ENCODE measurements at places on chromosomes 1 and 21.
A peak's percentile ranks its signal among the peaks of the same experiment; 100 is the strongest.

DNA sequence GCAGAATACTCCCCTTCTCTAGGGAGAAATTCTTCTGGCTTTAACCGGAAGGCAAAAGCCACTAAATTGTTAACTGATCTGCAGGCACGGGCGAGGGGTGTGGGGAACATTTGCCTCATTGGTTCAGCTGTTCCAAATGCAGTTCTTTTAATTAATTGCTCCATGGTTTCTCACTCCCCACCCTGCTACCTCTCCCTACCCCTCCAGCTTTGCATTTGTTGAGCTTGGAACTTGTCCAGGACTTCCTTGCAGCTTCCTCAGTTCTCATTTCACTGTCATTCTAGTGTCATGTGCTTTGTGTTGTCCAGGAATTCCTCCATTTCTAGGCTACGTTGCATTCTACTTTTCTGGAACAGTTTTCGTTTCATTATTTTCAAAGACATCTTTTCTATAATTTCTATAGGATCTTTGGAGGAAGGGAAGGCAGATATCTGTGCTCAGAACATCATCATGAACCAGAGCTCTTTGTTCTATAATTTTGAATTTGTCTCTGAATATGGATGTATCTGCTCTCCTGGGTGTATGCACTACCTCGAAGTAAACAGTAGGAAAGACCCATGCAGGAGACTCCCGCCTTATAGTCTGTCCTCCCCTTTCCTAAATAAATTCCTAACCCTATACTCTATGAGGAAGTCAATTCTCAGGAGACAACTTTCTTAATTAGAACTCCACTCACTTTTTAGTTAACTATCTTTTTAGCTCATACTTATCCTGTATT is 132.4 kb upstream of the LMO4 start:
- no peak for DNase-seq

DNA sequence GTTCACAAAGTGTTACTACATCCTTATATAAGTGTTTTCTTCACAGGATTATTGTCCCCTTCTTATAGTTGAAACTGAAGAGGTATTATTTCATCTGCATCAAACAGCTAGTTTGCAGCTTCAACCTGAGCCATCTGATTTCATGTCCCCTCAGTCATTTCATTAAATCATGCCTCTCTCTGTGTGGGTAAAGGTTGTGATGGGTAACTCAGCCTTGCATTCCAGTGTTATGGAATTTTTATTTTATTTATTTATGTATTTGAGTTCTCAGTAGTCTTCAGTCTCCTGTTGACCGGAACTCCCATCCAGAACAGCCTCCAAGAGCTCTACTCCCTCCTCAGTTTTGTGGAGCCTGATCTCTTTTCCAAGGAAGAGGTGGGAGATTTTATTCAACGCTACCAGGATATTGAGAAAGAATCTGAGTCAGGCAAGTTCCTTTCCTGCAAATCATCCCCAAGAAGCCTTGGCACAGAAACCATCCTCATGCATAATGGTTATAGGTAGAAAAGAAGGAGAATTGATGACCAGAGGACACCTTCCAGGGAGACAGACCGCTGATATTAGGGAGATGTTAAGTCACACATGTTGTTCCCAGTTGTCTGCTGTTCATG is 21.8 kb downstream of the CHD1L start:
- DNase-seq: peak; percentile 82

GRCh38 chr1:238152119-238152518 is 261.4 kb upstream of the ZP4 start:
- no peak for DNase-seq

DNA sequence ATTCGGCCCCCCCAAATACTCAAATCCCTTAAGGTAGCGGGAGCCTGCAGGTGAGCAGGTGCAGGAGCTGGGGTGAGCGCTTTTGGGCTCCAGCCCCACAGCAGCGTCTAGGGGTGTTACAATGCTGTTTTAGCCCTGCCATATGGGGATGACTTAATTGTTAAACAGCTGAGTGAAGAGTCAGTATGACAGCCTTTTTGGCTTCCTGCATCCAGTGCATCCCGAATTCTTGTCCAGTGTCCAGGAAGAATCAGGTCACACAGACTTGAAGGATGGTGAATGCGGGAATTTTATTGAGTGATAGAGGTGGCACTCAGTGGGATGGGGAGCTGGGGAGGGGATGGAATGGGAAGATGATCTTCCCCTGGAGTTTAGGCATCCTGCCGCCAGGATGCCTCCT is 30.4 kb upstream of the HHAT start:
- no peak for DNase-seq

GRCh38 chr1:101101360-101101759 is 75.8 kb upstream of the DPH5 start:
- peak; percentile 40 for DNase-seq

DNA sequence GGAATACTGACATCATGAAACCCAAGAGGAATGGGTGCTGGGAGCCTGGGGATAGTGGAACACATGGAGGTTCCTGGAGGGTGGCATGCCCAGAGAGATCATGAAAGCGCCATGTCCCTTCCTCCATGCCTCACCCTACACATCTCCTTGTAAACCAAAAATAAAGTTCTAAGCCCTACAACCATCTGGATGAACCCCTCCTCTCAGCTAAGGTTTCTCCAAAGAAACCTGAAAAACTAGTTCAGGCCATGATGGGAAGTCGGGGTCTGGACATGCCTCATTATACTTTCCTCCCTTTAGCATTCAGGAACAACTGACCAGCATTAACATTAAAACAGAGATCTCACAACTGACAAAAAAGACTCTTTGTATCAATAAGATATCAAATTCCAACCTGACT is 68.5 kb downstream of the ACBD6 start:
- DNase-seq: no peak

DNA sequence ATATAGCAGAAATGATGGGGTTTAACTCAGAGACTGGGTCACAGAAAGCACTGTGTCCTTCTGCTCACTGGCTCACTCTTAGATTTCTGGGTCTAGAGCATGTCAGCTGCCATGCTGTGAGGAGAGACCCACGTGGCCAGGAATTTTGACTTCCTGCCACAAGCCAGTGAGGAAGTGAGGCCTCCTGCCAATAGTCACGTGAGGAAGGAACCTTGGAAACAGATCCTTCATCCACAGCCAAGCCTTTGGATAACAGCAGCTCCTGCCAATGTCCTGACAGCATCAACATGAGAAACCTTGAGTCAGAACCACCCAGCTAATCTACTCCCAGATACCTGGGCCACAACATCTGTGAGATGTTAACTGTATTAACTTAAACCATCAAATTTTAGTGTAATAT is 114.5 kb upstream of the PLPPR5 start:
- DNase-seq: peak; percentile 19

DNA sequence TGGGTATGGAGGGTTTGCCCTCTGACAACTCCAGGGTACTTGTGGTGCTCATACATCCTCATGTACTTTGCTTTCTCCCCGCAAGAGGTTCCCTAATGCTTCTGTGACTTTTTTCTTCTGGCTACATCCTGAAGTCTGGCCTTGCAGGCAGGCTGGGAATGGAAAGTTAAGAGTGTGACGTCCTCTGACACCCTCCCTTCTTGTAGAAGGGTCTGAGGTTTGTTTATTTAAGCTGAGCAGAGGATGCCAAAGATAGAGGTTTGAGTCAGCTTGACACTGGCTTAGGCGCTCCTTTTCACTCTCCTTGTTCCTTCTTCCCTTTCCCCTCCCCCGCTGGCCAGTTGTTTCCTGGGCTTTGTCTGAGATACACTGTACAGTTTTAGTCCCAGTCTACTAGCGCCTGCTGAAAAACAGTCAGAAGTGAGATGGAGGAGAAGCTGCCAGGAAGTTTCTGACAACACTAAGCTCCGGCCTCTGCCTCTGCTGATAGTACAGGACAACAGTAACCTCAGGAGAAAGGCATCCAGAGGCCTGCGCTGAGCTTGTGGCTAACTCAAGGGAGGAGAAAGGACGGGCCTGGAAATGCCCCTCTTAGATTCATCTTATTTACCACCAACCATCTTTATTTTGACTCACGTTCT is at the start of gene MACF1:
TSS of gene MACF1 (plus strand) at position 255 of the 641 bp plus-strand sequence. CDS start at position 583, 328 bp downstream.
- peak; percentile 97 for DNase-seq

DNA sequence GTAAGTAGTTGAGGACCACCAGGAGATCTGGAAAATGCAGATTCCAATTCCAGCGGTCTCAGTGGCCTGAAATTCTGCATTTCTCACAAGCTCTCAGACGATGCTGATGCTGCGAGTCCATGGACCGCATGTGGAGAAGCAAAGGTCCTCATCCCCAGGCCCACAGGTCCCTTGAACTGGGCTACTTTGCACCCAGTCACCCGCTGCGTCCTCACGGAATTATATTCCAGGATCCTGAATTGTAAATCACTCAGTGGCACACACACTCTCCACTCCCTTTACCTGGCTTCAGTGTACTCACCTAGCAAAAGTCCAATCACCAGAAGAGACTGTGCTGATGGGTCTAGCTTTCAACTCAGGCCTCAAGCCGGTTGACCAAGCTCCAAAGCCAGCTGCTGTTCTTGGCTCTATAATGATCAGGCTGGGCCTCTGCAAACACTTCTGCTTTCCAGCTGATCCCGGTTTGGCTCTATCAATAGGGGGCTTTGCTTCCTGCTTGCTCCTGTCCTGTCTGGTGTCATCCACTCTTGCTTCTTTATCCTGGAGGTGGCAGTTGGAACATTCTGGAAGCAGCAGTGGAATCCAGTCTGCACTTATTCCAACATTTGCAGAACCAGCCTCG is 904 bp upstream of the RPL22 start:
- DNase-seq: no peak

- peak; percentile 39 for DNase-seq
Observed at GRCh38 chr1:243628476-243628907, 221.6 kb downstream of the AKT3 start.

DNA sequence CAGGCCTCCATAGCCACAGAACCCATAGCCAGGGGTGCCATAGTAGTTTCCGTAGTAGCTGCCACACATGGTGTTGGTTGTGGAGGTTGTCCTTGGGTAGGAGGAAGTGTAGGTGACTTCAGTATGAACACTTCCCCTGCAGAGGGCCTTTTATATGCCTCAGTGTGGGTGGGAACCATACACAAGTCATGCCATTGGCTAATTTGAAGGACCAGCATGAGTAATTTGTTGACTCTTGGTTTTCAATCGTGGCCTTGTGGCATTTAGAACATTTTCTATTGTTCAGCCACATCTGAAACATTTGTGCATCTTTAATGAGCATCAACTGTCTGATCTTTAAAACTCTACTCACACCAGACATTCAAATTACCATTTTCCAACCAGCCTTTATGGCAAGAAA is at the start of gene KRTAP6-1:
TSS of gene KRTAP6-1 (minus strand) at position 95 of the 400 bp plus-strand sequence. CDS start at position 69, 26 bp downstream.
- no peak for DNase-seq

DNA sequence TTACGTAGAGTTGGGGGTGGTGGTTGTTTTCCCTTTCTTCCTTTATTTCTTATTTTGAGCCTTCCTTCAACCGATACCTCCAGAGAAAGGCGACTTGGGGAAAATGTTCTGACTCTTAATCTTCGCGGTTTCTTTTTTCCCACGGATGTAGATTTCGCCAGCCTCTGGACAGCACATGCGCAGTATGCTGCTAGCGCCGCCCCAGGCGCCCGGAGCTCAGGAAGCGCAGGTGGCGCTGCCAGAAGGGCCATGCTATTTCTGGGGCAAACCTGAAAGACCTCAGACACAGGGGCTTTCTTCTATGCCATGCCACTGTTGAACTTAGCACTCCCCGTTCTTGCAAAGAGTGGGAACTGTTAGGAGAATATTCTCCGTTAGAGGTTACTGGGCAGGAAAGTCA is 392.1 kb downstream of the KIF26B start:
- no peak for DNase-seq

DNA sequence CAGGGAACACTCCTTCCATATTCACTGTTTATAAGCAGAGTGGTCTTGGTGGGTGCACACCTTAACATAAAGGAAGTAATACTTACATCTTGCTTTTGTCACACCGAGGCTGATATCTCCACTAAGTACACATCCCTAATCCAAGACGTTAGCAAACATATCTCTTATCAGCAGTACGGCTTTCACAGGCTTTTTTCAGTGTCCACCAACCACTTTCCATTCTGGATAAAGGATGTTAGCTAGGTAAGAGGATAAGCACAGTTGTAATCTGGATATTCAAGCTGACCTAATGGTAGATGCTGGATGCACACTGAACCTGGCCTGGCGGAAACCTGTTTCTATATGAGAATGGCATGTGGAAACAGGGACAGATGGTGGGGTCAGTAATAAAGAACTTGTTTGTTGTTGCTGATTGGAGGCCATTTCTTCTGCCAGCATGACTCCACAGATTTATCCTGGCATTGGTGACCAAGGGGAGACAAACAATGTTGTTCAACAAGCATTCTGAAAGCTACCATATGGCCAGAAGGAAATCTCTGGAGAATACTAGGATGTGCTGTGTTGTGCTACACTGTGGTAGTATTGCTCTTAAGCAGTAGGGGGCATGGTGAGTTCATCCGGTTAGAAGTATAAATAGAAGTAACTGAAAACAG is 416.4 kb downstream of the PTBP2 start:
- DNase-seq: peak; percentile 86

DNA sequence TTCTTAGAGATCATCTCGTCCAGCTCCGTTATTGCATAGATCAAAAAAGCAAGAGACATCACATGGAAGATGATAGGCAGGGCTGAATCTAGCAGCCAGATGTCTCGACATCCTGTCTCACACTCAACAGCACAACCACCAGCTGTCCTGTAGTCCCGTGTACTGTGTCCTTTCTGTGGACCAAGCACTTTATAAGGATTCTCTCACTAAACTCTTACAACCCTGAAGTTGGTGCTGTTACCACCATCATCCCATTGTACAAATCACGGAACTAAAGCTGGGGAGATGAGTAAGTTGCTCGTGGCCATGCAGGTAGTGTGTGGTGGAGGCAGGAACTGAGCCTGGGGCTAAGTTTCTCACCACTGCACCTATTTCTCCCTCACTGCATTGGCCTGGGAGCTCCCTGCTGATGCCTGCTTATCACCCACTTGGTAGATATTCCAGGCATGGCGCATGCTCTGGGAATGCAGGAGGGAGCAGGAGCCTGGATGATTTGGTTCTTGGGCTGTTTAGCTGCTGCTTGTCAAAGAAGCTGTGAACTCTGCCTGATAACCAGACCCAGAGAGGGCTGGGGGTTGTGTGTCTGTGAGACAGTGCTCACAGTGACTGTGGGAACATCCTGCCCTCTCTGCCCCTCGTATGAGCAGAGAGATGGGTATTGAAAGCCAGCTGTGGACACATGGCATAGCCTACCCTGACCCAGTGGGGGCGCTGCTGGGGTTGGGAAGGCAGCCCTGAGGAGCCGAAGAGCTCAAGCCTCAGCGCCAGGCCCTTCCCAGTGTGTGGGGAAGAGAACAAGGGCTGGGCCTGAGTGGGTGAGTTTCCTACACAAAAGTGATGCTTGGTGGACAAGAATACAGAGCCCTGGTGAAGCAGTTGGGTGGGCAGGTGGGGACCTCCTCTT is 13.6 kb downstream of the PPFIA4 start:
- no peak for DNase-seq

DNA sequence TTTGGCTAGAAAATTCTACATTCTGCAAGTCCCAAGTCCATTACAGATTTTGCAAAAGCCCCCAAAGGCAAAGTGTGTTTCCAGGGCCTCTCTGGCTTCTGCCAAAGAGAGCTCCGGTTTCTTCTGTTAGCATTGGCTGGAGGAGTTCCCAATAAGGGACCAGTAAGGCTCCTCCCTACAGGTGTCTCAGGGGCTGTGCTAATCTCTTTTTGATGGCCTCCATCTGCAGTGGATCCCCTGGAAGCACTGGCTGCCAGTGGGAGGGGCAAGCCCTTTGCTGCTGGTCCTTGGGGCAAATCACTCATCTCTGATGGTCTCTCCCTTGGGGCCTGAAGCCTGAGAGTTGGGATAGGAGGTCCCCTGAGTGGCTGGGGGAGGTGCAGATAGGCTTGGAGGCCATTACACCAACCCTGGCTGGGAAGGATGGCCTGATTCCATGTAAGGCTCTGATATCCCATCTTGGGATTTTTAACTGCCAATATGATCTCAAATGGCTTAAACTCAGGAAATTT is 89.1 kb upstream of the USP24 start:
- DNase-seq: no peak

GRCh38 chr1:30318413-30318812 is 405.0 kb downstream of the MATN1 start:
- no peak for DNase-seq

GRCh38 chr1:175481126-175482070 is 262.0 kb downstream of the TNR start:
- peak; percentile 21 for DNase-seq
